GM18507 (cell line): ENCODE measurements at places on chromosomes 4 and X.

GRCh38 chr4:74157154-74157553 lies 764 bp upstream of the MTHFD2L start:
- no peak for DNase-seq

DNA sequence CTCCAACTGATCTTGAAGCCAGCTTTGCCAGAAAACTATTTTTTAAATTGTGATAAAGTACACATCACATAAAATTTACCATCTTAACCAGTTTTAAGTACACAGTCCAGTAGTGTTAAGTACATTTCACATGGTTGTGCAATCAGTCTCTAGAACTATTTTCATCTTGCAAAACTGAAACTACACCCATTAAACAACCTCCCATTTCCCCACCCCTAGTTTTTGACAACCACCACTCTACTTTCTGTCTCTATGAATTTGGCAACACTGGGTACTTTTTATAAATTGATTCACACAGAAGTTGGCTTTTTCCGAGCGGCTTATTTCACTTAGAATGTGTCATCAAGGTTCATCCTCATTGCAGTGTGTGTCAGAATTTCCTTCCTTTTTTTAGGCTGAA lies 31.0 kb downstream of the TRPC5 start:
- no peak for DNase-seq

DNA sequence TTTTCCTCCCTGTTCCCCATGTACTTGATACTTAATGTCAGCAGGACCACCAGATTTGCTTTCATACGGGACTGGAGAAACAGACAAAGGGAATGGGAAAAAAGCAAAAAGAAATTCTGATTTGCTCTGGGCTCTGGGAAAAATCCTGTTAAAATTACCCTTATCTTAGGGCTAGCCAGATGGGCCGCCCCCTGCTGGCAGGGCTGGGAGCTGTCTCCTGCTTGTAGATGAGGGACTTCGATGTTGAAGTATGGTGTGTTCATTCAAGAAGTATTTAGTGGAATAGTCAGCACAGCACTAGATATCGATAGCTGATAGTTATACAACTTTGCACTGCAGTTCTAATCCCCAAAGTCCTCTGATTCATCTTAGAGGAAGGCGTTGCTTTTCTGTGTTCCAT lies 45.8 kb downstream of the BCORL1 start:
- DNase-seq, result no peak

- DNase-seq, result no peak
Observed at GRCh38 chr4:57494821-57495220, 384.6 kb upstream of the IGFBP7 start.

GRCh38 chrX:75968293-75968692 lies 183.2 kb upstream of the MAGEE2 start:
- DNase-seq, result no peak

DNA sequence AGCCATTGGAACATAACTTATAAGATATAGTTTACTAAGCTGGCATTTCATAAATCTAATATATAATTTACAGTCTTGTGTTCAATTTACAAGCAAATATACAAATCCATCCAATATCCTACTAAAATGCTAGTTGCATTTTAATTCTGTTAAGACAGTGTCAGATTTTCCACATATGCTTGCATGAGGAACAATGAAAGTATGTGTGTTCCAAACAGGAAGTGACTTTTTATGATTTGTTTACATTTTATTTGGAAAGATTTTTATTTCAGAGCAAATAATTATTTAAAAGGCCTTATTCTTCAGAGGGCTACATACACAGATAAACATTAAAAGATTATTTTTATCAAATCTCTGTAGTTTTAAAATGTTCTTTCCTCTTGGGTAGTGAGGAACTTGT lies 130.1 kb downstream of the KLHL34 start:
- no peak for DNase-seq
